RWPE2 (cell line): ENCODE measurements at places on chromosomes 7 and 10.

- DNase-seq = no peak
Measured at GRCh38 chr10:74121368-74121767, 29.3 kb downstream of the AP3M1 start.

DNA sequence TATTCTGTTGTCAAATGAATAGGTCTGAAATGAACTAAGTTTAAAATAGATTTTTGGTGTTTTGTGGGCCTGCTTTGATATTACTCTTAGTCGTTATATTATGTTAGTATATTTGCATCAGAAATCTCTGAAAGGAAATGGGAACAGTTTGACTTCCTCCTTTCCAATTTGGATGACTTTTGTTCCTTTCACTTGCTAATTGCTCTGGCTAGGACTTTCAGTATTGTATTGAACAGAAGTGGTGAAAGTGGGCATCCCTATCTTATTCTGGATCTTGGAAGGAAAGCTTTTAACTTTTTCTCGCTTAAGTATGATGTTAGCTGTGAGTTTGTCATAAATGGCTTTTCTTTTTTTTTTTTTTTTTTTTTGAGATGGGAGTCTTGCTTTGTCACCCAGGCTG lies 273.6 kb upstream of the DKK1 start:
- DNase-seq = no peak

GRCh38 chr10:132532179-132532578 lies 5.4 kb upstream of the INPP5A start:
- no peak for DNase-seq

DNA sequence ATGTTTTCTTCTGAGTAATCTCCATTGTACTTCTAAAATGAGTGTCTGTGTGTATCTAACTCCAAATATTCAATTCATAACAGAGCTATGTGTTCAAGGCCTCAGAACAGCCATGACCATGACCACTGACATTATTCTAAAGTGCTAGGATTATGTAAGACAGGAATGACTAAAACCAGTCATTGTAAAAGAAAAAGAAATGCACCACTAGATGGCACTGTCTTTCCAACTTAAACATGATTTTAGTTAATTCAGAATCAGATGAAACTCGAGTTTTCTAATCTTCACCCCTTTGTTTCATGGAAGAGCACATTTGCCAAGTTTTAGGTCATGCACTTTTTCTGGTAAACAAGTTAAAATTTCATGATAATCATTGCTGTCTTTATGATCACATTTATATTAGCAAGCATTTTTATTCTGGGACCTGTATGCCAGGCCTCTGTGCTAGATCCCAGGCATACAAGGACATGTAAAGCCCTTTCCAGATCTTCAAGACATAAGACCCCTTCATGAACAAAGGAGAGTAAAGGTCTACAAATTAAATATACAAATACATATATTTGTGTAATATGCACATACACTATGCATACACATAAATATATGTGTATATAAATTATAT lies 26.1 kb upstream of the RSU1 start:
- DNase-seq = no peak

DNA sequence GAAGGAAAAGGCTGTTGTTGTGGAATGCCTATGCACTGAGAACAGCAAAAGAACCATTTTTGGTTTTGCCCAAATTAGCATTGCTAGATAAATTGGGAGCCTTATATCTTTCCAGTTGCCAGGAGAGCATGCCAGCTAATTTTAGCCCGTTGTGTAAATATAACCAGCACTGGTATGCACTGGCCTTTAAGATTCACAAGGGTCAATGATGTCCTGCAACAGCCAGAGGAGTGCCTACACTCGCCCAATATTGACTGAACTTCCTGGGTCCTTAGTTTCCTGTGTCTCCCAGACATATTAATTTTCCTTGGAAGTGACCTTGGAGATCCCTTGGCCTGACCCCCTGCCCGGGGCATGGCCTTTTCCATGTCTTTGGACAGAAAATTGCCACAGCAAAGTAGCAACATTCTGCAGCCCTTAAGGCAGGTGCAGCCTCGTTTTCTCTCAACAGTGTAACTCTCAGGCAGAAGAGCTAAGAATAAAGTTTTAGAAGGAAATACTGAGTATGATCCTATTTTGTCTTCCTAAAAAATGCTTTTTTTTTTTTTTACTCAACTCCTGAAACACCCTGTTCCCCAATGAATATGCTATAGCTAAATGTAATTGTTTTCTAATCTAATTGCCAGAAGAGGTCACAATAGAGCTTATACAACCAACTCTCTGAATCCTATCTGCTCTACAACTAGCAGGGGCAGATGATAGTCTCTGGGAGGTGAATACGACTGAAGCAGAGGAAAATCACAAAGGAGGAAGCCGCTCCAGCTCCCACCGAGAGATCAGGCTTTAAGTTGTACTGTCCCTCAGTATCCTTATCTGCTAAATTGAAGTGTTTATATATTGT lies 131.9 kb upstream of the PCGF5 start:
- DNase-seq = no peak

GRCh38 chr10:36148207-36148606 lies 506.1 kb upstream of the FZD8 start:
- no peak for DNase-seq

GRCh38 chr7:29013931-29014330 lies 55.8 kb upstream of the TRIL start:
- no peak for DNase-seq

- DNase-seq = no peak
Measured at GRCh38 chr10:132933308-132934042, 8.9 kb downstream of the CFAP46 start.

- no peak for DNase-seq
Measured at GRCh38 chr10:30803892-30804322, 174.4 kb upstream of the LYZL2 start.

- DNase-seq = no peak
Measured at GRCh38 chr7:8251195-8251594, 10.8 kb downstream of the ICA1 start.

DNA sequence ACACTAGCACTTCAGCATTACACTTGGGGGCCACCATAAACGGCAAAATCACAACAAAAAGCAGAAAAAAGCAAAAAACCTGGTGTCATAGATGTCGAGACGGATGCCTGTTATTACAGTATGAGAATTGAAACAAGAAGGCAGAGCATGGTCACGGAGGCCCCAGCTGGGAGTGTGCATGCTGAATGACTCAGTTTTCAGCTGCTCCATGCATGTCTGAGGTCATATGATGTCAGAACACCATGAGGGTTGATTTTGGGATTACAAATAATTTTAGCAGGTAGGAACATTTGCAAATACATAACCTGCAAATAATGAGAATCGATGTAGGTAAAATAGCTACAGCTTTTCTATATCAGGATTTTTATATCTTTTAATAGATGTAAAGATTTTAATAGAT lies 19.1 kb downstream of the ZMYND11 start:
- DNase-seq = no peak

DNA sequence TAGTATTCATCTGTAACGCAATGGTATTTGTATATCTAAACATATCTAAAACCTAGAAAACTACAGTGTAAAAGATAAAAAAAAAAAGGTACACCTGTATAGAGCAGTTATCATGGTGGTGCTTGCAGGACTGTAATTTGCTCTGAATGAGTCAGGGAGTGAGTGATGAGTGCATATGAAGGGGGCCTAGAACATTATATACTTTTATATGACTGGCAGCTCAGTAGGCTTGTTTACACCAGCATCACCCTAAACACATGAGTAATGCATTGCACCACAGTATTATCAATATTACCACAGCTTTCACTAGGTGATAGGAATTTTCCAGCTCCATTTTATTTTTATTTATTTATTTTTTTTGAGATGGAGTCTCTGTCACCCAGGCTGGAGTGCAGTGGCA lies 40.8 kb downstream of the TRIM24 start:
- DNase-seq = no peak

DNA sequence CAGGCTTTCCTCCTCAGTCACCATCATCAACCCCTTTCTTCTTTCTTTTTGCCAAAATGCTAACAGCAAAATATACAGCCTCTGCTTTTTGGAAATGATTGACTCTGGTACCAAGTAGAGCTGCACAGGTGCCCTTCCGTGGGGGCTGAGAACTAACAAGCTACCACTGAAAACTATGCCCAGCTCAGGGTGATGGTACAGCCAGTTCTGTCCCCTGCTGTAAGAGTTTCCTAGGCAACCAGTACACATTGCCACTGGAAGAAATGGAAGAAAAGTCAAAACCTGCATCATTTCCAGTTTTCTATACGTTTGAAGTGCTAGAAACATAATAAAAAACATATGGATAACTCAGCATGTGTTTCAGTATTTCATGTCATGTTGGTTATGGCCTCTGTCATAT lies 297.5 kb downstream of the PRKG1 start:
- no peak for DNase-seq

- DNase-seq = no peak
Measured at GRCh38 chr7:149811831-149812490, 26.2 kb upstream of the ZNF862 start.

GRCh38 chr7:94307399-94308048 lies 87.2 kb upstream of the COL1A2 start:
- DNase-seq = no peak

DNA sequence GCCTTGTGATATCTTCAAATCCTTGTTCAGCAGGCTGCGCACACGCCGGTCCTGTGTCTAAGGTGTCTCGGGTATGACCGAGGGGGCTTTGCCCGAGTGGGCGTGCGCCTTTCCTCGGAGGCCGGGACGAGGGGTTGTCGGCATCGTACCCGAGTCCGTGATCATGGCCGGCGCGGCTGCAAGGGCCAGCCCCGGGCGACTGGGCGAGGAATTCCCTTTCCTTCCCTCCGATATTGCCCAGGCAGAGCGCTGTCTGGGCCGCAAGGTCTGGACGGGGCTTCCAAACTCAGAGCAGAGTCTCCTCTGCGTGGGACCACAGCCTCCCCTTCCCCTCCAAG lies 59.7 kb downstream of the ZNF467 start:
- peak; percentile 53 for DNase-seq

DNA sequence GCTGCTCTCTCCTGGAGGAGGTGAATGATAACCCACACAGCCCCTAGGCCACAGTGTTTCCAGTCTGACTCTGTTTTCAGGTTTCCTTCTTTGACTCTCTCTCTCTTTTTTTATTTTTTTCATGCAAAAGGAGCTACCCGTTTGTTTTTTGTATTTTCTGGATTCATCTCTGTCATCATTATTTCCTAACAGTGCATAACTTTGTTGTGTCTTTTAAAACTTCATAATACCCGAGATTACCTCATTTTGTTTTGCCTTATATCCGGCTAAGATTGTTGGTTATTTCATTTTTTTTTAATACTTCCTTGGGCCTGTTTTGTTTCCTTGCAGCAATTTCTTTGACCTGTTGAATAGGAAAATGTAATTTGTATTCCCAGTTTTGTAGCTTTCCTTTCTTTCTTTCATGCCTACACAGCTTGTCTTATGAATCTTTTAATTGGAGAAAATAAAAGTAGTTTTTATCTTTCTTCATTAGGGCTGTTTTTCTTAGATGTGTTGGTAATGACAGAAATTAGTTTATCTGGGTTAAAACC lies 72.5 kb downstream of the SPAG6 start:
- DNase-seq = no peak

GRCh38 chr10:6665847-6666246 lies 85.8 kb upstream of the PRKCQ start:
- DNase-seq = no peak

DNA sequence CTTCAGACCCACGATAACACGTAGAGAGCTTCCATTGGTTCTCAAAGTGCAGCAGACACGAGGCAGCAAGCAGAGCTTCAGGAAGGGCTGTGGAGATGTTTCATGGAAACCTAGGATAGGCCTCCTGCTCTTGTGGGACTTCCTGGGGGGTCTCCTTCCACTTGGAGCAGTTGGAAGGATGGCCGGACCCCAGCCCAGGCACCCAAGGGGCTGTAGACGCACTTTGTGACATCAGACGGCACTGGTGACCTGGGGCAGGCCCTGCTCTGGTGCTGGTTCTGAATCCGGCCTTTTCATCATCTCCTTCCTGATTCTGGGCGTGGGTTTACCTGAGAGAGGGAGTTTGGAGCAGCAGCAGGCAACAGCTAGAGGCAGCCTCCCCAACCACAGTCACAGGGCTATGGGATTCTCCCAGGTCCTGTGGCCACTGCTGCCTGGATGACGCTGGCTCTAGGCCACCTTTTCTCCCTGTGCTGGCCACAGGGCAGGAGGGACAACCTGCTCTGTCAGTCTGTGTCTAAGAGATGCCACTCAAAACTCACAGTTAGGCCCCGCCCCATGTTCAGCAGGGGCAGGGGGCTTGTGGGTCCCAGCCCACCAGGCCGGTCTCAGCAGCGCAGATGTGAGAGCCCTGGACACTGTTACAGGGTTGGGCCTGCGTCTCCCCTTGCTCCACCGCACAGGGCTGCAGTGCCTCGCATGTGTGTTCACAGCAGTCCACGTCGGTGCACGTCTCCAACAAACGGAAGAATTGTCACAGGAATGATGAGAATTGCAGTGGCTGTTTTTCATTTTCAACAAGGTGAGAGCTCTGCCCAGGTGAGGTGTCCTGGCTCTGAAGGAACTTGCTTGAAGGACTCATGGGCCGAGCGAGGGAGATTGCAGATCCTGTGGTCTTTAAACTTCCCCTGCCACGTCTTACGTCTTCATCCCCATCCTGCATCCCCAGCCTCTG lies 569.3 kb downstream of the TCERG1L start:
- DNase-seq = no peak

DNA sequence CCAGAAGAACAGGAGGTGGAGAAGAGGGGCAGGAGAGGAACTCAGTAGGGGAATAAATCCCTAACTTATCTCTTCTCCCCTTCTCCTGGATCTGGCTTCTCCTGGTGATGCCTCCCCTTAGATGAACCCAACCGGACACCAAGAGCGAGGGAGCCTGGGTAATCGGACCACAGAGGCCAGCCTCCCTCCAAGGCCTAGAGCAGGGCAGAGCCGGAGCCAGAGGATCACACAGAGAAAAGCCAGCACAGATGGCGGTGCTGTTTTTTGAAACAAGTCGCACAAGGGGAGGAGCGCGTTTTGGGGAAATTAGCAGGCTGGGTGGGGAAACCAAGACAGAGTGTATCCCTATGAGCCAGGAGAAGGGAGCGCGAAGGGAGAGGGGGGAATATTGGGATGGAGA lies 4.9 kb upstream of the SRRM3 start:
- DNase-seq = no peak

DNA sequence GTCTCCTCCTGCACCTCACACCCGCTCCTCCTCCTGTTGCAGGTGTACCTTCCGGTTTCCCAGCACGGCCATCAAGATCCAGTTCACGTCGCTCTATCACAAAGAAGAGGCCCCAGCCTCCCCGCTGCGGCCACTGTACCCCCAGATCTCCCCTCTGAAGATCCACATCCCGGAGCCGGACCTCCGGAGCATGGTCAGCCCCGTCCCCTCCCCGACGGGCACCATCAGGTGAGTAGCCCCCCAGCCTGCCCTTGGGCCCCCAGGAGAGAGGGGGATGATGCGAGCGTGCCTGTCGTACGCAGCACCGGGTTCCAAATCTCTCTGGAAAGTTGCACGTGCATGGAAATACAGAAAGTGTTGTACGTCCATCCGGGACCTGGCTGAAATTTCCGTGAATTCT lies 34.6 kb upstream of the AP5Z1 start:
- DNase-seq = no peak

- DNase-seq = no peak
Measured at GRCh38 chr10:20809631-20810030, 87.5 kb downstream of the NEBL start.

- DNase-seq = no peak
Measured at GRCh38 chr10:132574783-132575319, 37.3 kb downstream of the INPP5A start.

GRCh38 chr10:70212277-70212676 lies 21.0 kb downstream of the PPA1 start:
- DNase-seq = no peak

GRCh38 chr7:90276033-90276728 lies 31.2 kb downstream of the CFAP69 start:
- DNase-seq = no peak
